ENCODE measurements at places on chromosomes 1 and 21.
A peak's percentile ranks its signal among the peaks of the same experiment; 100 is the strongest.

DNA sequence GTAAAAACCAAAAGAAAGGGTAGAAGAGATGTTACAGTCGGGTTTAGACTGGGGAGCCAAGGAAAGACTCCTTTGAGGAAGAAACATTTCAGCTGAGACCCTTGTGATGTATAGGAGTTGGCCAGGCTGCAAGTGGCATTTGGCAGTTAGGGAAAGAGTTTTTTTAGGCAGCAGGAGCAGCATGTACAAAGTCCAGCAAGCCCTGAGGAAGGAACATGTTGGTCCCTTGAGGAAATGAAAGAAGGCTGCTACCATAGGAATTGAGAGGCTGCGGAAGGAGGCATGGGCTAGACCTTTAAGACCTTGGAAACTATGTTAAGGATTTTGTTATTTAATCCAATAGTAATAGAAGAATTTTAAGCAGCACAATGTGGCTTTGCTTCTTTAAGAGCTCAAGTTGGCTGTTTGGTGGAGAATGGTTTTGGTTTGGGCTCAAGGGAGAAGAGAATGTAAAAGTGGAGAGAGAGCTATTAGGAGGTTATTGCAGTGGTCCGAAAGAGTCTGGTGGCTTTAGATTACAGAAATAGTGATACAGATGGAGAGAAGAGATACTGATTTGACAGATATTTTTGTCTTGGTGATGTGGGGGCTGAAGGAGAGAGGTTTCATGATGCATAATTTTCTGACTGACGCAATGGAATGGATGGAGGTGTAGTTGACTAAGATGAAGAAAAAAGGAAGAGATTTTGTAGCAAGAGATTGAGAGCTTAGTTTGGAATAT lies 26.6 kb downstream of the SMAP2 start:
- peak; percentile 63 for DNase-seq

DNA sequence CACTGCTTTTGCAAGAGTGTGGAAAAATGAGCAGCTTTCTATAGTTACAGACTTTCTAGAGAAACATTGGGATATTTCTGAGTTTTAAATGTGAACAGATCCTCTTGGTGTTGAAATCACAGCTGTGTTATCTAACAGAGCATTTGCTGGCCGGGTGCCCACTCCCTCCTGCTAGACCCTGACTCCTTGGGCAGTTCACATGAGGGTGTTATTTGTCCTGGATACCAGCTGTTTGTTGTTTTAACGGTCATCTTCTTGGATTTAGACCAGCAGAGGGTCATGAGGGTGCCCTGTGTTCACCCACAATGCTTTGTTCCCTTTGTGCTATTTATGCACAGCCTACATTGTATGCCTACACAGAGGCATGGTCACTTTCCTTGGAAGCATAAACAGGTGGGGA lies 67.1 kb downstream of the CENPF start:
- DNase-seq = no peak

DNA sequence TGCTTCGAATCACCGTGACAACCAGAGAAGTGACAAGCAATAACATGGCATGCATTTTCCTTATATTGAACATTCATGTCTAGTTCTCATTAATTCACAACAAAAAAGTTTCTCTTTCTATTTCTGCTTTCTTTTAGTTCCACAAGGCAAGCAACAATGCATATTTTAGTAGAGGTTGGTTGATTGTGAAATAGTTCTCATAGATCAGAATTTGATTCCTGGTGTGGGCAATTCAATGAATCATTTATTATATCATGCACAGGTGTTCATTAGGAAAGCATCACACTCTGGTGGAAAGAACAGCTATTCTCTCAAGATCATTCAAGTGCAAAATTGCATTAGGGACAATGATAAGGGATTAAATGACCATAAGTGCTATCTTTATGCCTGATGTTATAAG lies 980.9 kb downstream of the BRINP3 start:
- no peak for DNase-seq

DNA sequence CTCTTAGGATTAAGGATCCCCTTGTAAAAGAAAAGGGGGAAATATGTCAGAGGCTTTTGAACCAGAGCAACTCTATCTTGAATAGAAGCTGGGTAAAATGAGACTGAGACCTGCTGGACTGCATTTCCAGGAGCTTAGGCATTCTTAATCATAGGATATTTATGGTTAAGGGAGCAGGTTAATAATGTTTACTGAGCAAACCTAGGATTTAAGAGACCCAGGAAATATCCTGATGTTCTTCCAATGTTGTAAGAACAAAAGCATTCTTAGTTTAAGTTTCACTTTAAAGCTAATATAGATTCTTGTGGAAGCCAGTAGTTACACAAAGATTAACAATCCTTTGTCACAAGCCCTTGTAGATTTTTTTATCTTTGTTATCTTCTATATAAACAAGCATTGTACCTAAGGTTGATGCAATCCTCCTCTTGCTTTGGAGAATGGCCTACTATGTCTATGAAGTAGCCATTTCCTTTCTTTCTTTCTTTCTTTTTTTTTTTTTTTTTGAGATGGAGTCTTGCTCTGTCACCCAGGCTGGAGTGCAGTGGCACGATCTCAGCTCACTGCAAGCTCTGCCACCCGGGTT lies 570.2 kb upstream of the BEND5 start:
- no peak for DNase-seq

- no peak for DNase-seq
Observed at GRCh38 chr1:154095456-154096060, 59.3 kb downstream of the NUP210L start.

DNA sequence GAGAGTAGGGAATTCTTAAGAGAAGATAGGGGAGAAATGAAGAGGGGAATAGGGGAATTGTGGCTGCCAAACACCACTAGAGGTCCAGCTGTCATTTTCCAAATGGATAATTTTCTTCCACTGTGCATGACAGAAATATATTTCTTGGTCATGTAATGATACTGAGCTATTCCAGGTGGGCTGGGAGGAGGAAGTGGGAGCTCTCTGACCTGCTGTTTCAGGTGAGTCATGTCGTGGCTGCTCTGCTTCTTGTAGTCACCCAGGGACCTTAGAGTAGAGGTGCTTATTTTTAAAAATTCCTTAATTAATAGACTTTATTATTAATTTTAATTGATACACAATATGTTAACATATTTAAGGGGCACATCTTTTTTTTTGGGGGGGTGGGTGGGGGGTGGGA lies 11.9 kb downstream of the PDE4B start:
- DNase-seq = no peak

- no peak for DNase-seq
Observed at GRCh38 chr1:167126811-167127210, 32.9 kb downstream of the STYXL2 start.

GRCh38 chr1:16204634-16205333 lies 7.7 kb downstream of the ARHGEF19 start:
- DNase-seq = peak; percentile 44

GRCh38 chr1:246265481-246265880 lies 241.6 kb downstream of the SMYD3 start:
- DNase-seq = no peak

DNA sequence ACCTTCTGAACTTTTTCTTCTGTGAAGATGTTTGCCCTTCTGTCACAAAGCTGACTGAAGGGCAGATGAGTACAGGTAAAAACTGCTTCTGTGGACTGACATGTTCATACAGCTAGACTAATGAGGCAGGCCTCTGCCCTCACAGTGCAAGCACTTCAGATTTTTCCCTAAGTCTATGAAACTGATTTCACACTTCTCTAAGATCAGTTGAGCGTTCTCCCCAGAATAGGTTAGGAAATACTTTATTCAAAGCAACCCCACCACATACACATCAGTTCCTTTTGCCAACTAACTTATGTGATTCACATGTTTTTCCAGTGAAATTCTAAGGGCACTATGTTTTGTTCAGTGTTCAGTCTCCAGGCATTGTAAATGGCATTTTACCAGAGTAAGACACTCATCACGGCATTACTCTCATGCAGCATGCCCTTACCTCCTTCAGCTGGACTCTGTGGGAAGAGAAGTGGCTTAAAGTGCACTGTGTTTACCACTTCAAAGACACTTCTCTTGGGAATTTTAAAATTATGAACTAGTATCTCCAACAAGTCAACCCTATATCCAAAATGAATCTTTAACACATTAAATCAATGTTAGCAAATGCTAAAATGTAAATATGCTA lies 5.4 kb upstream of the PSMG1 start:
- no peak for DNase-seq

DNA sequence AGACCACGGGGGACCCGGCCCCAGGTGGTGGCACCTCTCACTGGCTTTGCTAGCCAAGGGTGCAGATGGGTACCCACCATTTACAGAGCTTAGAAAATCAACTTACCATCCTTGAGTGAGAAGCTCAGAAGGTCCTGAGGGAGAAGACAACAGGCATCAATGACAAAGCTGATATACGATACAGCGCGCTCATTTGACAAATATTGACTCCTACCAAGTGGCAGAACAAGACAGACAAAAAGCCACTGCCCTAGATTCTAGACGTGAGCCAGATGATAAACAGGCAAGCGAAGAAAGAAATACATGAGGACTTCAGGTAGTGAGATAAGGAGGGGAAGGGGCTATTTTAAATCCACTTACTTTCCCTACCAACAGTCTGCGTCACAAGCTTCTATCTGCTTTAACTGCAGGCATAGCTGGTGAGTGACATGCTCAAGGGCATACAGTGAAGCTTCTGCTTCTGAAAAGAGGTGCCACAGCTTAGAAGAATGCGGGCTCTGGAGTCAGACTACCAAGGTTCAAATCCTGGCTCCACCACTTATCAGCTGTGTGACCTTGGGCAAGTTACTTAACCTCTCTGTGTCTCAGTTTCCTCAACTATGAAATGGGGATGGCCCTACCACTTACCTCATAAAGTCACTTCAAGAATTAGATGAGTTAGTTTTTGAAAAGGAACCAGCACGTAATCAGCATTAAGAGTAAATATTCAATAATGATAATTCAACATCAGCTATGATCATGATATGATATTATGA lies 29.1 kb downstream of the TMCO4 start:
- DNase-seq = no peak

GRCh38 chr1:47147047-47147785 lies 10.0 kb downstream of the CYP4A22 start:
- DNase-seq = no peak

DNA sequence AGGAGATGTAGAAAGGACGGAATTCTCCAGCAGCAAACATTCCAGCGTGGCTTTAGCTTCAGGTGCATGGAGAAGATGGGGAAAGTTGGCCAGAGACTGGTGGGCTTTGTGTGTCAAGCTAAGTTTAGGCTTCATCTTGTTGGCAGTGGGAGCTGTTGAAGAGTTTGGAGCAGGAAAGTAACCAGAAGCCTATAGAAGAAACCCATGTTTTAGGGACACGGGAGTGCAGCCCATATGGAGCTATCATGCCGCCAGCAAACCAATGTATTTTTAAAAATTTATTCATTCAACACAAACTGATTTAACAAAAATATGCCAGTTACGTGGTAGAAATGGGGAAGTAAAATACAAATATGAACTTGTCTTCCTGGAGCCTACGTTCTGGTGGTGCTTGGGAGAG lies 53.7 kb downstream of the ACTL8 start:
- DNase-seq = no peak

GRCh38 chr1:226679853-226680516 lies 59.1 kb downstream of the ITPKB start:
- peak; percentile 71 for DNase-seq

- DNase-seq = no peak
Observed at GRCh38 chr1:229578168-229579058, 19.9 kb upstream of the ABCB10 start.

DNA sequence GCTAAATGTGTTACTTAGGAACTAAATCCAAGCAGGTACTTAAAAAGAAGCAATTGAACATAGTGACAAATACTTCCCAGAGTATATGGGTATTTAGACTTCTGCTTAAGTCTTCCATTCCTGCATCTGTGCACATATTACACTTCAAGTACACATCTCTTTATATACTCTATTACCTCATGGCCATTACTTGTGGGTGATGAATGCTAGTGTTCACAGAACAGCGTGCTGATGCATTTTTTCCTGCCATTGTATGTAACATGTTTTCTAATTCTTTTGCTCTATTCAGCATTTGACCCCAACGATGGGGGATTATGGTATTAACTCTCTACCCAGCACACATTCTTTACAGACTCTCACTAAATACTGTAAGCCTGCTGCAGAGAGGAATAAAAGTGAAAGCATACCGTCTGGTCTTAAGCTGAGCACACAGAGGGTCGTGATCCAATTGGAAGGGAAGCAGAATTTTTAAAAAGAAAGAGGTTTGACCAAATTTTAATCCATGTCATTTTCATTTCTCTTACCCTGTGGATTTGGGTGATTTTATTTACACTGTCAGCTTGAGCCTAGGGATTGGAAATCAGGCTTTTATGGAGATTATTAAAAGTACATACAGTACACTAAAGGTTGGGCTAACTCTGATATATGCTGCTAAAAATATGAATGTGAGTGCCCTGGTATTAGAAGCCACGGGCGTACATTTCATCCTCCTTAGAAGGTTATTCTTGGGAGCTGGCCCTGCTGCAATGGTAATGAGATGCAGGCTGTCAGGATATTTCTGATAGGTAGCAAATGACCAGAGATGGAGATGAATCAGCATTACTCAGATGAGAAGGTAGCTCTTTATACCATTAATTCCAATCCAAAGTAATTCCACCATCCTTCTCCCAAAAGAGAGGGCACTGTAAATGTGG lies 95.5 kb upstream of the PROX1 start:
- no peak for DNase-seq

DNA sequence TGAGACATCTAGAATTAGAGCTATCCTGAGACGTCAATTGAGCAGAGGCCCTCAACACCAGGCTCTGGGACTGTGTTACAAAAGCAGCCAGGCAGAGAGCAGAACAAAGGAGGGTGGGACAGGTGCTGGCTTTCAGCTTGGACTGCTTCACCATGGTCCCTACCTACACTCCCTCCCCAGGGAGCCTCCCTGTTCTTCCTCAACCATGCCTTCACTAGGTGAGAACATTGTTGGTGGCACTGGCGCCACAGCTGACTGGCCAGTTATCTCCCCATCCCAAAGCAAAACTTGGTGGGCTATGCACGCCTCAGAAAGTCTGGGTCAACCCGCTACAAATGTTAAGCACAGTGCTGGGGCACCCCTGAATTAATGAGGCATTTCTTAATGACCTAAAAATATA lies 87.8 kb downstream of the NMNAT2 start:
- no peak for DNase-seq

DNA sequence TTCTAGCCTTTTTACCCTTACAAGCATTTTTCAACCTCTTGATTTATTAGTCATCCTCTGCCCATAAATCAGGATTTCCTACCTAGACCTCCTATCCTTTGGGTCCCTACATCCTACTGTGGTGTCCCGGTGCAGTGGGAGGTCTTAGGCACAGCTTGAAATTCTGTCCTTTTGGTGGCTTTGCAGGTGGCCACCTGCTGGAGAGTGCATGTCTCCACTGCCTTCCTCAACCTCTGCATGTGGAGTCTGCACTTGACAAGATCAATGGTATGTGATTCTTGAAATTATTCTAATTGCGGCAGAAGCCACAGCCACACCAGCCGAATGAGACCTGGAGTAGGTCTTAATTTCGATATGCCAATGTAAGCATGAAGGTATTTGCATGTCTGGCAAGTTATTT lies 11.4 kb upstream of the KCNA3 start:
- no peak for DNase-seq

GRCh38 chr1:24285231-24285630 lies 33.9 kb upstream of the GRHL3 start:
- DNase-seq = no peak

GRCh38 chr1:150552128-150552910 lies 3.1 kb downstream of the ADAMTSL4 start:
- peak; percentile 44 for DNase-seq
